Stimulated activated CD4-positive, alpha-beta T cell treated with anti-CD3 and anti-CD28 coated beads, Interleukin-4, amount 100 ng/mL, for 48 hours (primary cell): ENCODE measurements at places on chromosomes 7 and 10.

GRCh38 chr10:132591166-132591971, 53.8 kb downstream of the INPP5A start:
- no peak for DNase-seq

- DNase-seq: no peak
Measured at GRCh38 chr10:2049560-2049959, 312.2 kb upstream of the ADARB2 start.

DNA sequence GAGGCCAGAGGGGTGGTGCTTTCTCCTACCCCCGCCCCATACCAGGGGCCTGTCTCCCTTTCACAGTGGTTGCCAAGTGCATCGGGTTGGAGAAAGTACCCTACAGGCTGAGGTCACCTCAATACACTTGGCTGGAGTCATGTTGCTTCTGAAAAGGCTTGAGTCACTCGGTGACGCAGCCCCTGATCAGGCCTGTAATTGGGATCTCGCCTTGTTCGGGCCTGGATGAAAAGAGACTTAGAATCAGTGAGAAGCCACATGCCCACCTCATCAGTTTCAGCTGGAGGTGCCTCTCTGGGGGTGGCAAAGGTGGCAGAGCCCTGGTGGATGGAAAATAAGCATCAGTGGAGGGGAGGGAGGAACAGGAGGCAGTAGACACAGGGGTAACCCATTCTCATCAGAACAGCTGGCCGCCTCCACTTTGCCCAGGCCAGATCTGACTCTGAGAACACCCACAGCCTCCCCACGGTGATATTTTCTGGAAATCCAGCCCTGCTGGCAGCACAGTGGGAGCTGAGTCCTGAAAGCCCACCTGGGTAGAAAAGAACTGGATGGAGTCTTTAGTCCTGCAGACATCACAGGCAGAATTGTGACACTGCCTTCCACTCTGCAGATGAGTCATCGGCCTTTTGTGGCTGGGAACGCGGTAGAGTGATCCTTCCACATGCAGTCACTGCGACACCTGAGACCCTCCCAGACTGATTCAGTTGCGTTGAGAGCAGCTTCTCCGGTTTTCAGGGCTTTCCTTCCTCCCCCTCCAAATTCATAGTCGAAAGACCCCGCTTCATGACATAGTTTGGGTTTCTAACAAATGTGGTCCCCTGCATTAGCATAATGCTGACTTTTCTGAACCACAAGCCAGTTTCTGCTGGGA, 108.0 kb downstream of the GRK5 start:
- DNase-seq: peak; percentile 60

GRCh38 chr10:123807444-123808035, 84.1 kb downstream of the CPXM2 start:
- no peak for DNase-seq
